ENCODE measurements at places on chromosomes 6 and 20. TPM values are rescaled to one million over a fixed set of nuclear protein-coding genes. Genes with fewer than 3 reads are reported as not detected.

DNA sequence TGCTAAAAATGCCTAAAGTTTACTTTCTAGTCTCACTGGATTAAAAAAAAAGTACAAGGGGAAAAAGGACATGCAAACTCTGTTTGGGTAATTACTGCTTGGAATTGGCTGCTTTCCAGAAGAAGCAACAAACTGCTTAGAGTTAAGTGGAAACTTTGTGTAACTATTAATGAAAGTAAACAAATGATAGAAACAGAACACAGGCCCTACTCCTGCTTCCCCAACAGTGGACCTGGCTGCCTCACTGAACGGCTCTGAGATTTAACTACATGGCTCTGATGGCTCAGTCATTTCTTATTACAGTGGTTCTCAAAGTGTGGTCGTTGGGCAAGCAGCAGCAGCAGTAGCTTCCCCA lies 108.5 kb downstream of the MAN1A1 start:
- DNase-seq = no peak

GTSF1L gene
- total RNA-seq = not detected

FOXS1 gene
- not detected for total RNA-seq

GNRH2 gene
- 0.54 TPM for total RNA-seq

All from hematopoietic multipotent progenitor cell (in vitro differentiated cells).